Stimulated activated CD4-positive, alpha-beta T cell treated with anti-CD3 and anti-CD28 coated beads, Interleukin-4, amount 100 ng/mL, for 4 hours (primary cell): ENCODE measurements at places on chromosomes 4 and X.

- no peak for DNase-seq
These were observed 346.5 kb downstream of the ARAP2 start for GRCh38 chr4:35897808-35898207.

DNA sequence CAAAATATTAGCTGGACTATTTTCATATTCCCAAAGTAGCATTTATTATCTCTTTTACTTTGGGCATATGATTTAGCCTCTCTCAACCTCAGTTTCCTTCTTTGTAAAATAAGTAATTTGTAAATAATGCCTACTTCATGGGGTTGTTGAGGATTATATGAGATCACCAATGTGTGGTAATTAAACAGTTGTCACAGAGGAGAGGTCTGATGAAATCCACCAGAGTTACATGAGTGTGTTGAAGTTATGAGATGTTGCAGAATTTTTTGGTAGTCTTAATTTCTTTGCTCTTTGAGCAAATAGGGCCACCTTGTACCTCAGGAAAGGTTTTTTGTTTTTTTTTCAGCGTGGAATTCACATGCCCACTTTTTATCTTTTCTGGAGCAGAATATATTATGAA is 1.4 kb downstream of the COX7B start:
- DNase-seq: no peak

- DNase-seq: no peak
These were observed 249.9 kb upstream of the MAB21L2 start for GRCh38 chr4:150332086-150332485.

DNA sequence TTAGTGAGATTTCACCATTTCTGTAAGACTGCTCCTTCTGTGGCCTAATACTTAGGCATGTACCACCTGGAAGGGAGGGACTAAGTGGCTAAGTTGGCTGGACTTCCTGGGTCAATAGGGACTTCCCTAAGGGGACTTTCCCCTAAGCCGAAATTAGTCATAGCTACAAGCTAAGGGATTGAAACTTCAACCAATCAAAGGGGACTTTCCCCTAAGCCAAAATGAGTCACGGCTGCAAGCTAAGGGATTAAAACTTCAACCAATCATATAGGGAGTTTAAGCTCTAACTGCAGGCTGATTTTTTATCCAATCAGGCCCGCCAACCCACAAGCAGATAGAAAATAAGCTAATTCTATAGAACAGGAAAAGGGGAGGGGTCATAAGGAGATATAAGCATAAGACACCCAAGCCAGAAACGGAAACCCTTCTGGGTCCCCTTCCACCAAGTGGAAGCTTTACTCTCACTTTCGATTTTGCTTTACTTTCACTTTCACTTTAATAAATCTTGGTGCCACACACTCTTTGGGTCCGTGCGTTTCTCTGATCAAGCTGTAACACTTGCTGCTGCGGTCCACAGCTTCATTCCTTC is 382.8 kb downstream of the KLHL4 start:
- DNase-seq: no peak

GRCh38 chr4:142961866-142962265 is 115.8 kb upstream of the INPP4B start:
- DNase-seq: no peak

DNA sequence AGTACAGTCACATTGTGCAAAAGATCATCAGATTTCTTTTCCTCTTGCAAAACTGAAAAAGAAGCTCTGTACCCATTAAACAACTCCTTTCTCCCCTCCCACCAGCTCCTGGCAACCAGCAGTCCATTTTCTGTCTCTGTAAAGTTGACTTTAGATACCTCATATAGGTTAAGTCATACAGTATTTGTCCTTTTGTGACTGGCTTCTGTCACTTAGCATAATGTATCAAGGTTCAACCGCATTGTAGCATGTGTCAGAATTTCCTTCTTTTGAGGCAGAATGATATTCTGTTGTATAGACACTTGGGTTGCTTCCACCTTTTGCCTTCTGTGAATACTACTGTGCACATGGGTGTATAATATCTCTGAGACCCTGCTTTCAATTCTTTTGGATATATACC is 121.8 kb downstream of the SH3KBP1 start:
- no peak for DNase-seq

GRCh38 chr4:27046851-27047250 is 186.2 kb downstream of the STIM2 start:
- no peak for DNase-seq

GRCh38 chrX:7334253-7334935 is 186.4 kb upstream of the PUDP start:
- DNase-seq: no peak
